ENCODE measurements at places on chromosomes 7 and 10.

GRCh38 chr7:91293136-91293535 lies 28.9 kb downstream of the FZD1 start:
- no peak for DNase-seq

DNA sequence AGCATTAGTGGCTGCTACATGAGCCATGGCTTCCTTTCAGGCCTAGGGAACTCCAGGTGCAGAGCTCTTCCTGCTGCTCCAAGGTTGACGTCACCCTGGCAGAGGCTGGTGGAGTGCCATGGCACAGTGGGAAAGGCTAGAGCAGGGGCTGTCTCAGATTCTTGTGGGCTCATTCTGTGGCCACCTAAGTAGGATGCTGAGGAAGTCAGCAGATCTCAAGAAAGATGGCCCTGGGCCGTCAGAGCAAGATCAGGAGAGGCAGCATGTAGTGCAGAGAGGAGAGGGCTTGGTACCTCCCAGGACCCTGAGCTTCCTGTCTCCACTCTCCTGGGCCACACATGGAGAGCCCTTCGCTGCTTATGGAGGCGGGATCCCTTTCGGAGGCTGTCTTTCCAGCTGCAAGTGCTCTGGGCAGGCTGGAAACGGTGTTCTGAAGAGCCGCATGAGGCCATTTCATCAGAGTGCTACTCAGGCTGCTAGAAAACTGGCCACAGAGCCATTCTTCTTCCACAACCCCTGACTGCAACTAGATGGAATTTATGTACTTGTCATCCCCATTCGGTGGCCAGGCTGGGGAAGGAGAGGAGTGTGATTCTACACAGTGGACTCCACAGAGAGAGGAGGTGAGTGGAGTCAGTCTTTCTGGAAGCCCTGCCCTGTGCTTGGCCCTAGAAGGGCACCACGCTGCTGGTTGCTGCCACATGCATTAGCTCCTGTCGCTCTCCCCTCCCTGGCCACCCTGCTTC lies 304.2 kb downstream of the RPS24 start:
- no peak for DNase-seq

GRCh38 chr10:3714967-3715366 lies 70.0 kb downstream of the KLF6 start:
- DNase-seq: no peak

- no peak for DNase-seq
Measured at GRCh38 chr10:101839416-101840063, 4.1 kb downstream of the KCNIP2 start.

GRCh38 chr7:33039257-33039902 lies 23.2 kb downstream of the NT5C3A start:
- DNase-seq: no peak

GRCh38 chr7:36639826-36640225 lies 84.5 kb downstream of the AOAH start:
- no peak for DNase-seq

GRCh38 chr7:123629281-123629680 lies 26.4 kb upstream of the LMOD2 start:
- DNase-seq: no peak

DNA sequence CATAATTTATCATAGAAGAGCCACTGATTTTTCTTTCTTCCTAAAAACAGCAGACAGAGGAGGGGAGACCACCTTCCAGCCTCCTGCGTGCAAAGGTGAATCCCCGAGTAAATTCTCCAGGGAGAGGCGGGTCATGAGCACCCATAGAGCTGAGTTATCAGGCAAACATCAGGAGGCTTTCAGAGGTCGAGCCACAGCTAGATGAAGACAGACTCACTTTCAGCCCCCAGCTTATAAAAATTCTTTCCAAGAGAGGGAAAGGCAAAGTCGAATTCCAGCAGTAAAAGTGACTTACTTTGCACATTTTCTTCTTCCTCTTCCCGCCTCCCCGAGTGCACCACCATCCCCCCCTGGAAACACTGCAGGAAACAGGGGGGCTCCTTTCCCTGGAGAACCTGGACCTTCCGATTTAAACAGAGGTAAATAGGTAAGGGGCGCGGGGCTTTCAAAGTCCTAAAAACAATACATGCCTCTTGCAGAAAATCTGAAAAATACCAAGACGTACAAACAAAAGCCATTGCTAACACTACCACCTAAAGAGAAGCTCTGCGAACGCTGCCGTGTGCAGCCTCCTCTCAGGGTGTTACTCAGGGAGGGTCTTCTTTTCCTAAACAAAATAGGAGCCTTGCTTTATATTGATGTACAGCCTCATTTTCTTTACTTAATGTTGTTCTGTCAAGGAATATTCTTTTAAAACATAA lies 163.8 kb downstream of the SVIL start:
- no peak for DNase-seq

GRCh38 chr7:36723951-36724664 lies at the start of gene AOAH:
Gene AOAH, minus strand, starts transcription at chr7:36724494. Its CDS starts 346 bp downstream, at chr7:36724148.
- no peak for DNase-seq

GRCh38 chr7:73992101-73992562 lies 35.8 kb upstream of the ELN start:
- peak; percentile 66 for DNase-seq

DNA sequence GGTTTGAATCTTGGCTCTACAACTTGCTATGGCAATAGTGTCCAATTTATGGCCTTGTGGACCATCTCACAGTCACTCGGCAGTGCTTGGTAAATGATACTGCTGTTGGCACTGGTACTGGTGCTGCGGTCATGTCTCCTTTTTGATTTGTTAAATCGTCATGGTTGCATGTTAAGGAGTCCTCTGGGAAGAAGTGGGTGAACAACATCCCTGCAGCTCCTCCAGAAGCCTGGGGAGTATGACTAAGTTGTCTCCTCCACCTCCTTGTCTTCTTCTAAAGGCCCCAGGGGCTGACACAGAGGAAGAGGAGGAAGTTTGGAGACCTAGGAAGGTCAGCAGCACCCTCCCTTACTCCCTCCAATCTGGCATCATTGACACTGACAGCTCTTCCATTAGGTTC lies 8.5 kb downstream of the ITPRIP start:
- no peak for DNase-seq

GRCh38 chr10:112366992-112367391 lies 6.9 kb upstream of the ACSL5 start:
- no peak for DNase-seq

DNA sequence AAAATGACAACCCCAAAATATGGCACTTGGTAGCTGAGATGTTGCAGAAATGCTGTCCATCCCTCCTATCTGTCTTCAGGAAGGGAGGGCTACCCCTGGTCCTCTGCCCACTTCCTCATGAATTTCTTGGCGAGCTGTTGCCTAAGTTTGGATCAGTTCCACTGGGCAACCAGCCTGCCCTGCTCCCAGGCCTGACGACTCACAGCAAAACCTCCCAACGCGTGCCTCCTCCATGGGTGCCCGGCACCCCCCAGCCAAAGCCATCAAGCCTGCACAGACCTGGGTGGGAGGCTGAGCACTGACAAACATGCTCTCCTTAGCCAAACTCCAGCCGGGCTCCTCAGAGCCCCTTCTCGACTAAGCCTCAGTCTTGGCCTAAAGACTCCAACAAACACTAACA lies 8.9 kb downstream of the VSTM4 start:
- DNase-seq: no peak

GRCh38 chr7:42198296-42198695 lies 38.7 kb downstream of the GLI3 start:
- no peak for DNase-seq

DNA sequence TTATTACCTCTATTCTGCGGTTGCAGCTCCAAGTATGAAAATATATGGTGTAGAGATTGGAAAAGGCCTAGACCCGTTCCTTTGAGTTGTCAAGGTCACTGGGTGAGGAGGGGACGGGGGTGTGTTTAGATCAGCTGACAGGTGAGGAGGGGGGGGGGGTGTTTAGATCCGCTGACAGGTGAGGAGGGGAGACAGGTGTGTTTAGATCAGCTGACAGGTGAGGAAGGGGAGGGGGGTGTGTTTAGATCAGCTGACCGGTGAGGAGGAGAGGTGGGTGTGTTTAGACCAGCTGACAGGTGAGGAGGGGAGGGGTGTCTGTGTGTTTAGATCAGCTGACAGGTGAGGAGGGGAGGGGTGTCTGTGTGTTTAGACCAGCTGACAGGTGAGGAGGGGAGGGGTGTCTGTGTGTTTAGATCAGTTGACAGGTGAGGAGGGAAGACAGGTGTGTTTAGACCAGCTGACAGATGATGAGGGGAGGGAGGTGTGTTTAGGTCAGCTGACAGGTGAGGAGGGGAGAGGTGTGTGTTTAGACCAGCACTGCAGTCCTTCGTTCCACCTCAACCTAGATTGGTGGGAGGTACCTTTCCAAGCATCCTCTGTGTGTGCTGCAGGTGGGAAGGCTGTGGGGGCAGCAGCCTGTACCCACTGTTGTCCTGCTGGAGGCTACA lies 655.0 kb upstream of the ADARB2 start:
- no peak for DNase-seq

DNA sequence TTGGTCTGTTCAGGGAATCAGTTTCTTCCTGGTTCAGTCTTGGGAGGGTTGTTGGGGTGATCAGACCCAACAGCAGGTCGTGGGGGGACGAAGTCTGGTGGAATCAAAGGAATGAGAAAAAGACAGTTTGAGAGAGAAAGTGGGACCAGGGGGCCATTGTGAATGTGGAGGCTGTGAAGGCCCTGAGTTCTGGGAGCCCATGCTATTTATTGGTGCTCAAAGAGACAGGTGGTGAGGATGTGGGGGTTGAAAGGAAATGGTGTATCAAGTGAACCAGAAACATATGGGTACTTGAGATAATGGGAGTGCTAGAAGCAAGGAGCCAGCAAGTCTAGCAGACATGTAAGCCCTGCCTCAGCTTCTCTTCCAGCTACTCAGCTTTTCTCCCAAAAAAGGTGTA lies 84.1 kb downstream of the CCSER2 start:
- no peak for DNase-seq

- no peak for DNase-seq
Measured at GRCh38 chr10:131769571-131770410, 131.0 kb upstream of the PPP2R2D start.

- DNase-seq: no peak
Measured at GRCh38 chr10:88730864-88731263, 24.8 kb downstream of the LIPK start.

GRCh38 chr7:27091105-27091504 lies 4.7 kb downstream of the HOXA1 start:
- no peak for DNase-seq

DNA sequence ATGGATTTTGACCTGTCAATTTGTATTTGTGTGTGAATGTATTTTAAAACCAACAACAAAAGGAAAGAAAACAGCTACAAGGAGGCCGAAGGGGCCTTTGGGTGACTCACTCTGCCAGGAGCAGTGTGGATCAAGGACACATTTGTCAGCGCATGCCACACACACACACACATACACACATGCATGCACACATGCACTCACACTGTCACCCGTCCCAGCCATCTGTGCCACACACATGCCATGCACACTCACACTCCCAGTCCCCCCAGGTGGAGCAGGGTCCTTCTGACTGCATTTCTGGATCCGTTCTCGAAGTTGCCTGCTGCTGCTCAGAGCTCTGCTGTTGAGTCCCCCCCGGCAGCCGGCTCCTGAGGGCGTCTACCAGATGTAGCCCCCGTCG lies 26.0 kb downstream of the SPOCK2 start:
- no peak for DNase-seq

GRCh38 chr10:6889718-6890117 lies 309.6 kb upstream of the PRKCQ start:
- DNase-seq: no peak

Data from AG09319 (cell line).